ENCODE measurements at places on chromosomes 13 and 19. TPM values are rescaled to one million over a fixed set of nuclear protein-coding genes. Genes with fewer than 3 reads are reported as not detected.

The CACNG7 gene
- 0.18 TPM for total RNA-seq

The KLK12 gene
- total RNA-seq = 0.44 TPM

The SHFL gene
- total RNA-seq = 3.0 TPM

DNA sequence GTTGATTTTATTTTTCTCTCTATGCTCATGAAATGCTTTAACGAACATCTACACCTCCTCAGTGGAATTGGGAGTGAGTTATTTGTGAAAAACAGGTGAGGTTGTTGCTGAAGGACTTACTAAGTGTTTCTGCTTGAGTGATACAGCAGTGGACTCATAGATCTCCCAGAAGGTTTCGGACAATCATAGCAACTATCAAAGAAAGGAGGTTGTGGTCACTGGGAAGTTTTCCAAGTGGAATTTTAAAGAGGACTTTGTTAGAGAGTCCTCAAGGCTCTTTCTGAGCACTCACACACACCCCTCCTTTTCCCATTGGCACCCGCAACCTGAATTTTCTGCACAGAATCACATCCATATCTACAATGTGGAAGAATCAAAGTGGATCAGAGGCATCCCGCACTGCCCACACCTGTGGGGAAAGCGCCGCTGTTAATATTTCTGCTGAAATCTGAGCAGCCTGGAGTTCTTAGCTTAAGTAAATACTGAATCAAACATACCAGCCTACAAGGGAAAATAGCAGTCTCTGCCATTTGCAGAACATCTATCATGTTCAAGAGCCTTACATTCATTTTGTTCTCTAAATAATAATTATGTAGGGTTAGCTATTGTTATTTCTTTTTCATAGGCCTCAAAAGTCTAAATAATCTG is 719.4 kb downstream of the DIAPH3 start:
- no peaks in the 10 kb centered on the region for H3K36me3 ChIP-seq
- H3K27me3 ChIP-seq = no peaks in the 10 kb centered on the region
- H3K4me1 ChIP-seq = peaks cover 8% of the 10 kb centered on the region
- no peak overlapping the region for H3K4me3 ChIP-seq

GRCh38 chr19:57566396-57567265 is 7.0 kb upstream of the ZNF550 start:
- H3K27me3 ChIP-seq = no peaks in the 10 kb centered on the region
- no peak overlapping the region for H3K4me3 ChIP-seq
- DNase-seq = no peak

GRCh38 chr13:80348750-80349149 is 7.8 kb upstream of the SPRY2 start:
- DNase-seq = no peak
- peaks cover 22% of the 10 kb centered on the region for H3K4me1 ChIP-seq
- H3K27me3 ChIP-seq = no peaks in the 10 kb centered on the region

GRCh38 chr13:106612688-106613087 is 44.8 kb upstream of the ARGLU1 start:
- no peak overlapping the region for H3K4me3 ChIP-seq
- H3K4me1 ChIP-seq = no peaks in the 10 kb centered on the region
- H3K36me3 ChIP-seq = no peaks in the 10 kb centered on the region
- no peak for DNase-seq

Measured in progenitor cell of endocrine pancreas (in vitro differentiated cells).